ENCODE measurements at places on chromosomes 16 and 17. TPM values are rescaled to one million over a fixed set of nuclear protein-coding genes. Genes with fewer than 3 reads are reported as not detected.

Gene XAF1
- not detected for total RNA-seq

Gene RNFT1
- 14.0 TPM for total RNA-seq

DNA sequence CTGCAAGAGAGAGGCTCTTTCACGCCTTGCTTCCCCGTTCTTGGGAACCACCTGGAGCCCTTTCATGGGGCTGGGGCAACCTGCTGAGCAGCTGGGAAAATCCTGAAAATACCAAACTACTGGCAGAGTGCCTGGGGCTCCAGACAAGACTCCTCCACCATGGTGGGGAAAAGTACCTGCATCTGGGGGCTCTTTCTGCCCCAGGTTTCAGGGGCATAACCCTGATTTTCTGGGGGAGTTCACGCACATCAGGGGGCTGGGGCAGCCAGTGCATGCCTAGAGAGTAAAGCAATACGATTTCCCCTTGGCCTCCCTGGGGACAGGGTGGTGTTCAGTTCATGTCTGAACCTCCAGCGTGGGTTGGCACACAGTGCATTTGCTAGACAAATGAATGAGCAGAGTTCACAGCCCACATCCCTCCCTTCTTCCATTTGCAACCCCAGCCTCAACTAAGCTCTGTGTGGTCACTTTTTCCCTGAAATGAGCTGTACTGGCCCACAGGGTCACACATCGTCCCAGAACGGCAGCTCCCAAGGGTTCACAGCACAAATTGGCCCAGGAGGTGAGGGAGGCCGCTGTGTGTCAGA lies 5.2 kb upstream of the CDC42EP4 start:
- DNase-seq, result no peak

Gene ASPA
- not detected for total RNA-seq

DNA sequence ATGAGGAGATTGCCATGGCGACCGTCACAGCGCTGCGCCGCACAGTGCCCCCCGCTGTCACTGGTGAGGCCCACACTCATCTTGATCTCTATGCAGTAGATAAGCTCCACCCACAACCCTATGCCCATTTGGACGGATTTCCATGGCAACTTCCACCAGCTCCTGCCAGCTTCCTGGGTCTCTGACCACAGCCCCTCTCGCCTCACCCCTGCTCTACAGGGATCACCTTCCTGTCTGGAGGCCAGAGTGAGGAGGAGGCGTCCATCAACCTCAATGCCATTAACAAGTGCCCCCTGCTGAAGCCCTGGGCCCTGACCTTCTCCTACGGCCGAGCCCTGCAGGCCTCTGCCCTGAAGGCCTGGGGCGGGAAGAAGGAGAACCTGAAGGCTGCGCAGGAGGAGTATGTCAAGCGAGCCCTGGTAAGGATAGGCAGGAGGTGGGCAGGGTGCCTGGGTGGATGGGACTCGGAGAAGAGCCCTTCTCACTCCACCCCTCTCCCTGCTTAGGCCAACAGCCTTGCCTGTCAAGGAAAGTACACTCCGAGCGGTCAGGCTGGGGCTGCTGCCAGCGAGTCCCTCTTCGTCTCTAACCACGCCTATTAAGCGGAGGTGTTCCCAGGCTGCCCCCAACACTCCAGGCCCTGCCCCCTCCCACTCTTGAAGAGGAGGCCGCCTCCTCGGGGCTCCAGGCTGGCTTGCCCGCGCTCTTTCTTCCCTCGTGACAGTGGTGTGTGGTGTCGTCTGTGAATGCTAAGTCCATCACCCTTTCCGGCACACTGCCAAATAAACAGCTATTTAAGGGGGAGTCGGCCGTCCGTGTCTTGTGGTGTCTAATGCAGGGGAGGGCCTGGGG lies 4.3 kb downstream of the ALDOA start:
- peak; percentile 56 for DNase-seq

DNA sequence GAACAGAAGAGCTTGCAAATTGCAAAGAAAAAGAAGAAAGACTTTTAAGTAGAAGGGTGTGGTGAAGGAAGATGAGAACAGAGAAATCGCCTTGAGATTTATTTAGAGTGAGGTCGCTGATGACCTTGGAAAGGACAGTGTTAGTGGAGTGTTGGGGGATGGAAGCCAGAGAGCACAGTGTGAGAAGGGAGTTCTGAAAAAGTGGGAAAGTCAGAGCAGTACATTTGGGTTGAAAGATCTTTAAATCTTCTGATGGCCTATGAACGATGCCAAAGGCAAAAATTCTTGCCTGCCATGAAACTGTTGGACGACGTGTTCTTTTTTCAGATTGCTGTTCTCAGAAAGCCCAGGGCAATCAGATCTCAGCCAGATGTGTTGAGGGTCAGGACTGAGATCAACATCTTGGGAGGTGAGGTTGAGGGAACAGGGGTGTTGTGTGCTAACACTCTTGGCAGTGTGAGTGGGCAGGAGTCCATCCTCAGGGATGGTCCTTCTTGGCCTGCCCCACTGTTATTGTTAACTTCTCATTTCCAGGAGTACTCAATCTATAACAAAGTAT lies 330.1 kb downstream of the MAP2K6 start:
- DNase-seq, result no peak

Gene CA7
- total RNA-seq, result not detected

DNA sequence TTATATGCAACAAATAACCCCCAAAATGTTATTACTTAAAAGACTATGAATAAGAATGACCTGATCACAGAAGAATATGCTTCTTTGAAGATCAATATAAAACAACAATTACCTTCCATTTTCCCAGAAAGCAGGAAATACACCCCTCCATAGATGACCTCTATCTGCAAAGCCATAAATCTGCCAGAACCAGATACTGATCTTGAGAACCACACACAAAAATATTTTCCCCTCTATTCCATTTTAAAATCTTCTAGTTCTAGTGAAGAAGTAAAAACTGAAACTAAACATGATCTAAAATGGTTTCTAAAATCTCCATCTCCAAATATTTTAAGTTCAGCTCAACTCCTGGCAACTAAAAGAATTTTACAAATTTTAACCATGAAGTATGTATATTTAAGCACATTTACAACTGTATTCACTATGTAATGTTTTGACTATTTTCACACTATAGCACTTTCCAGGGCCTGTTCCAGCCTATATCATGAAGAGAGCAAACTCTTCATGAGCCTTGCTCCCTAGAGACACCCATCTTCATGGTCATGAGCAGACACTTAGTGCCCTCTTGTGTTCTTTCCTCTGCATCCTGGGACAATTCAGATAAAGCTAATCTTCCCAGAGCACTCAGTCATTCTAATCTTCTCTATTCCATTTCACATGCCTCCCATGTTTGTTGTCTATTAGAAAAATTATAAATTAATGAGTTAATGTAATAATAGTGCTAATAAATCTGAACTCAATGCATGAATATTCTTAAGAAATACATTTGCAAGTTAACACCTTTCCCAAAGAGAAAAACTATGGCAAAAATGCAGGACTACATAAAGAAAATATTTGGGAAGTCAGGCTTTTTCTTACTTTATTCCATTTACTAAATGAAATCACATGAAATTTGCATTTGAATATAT lies 87.0 kb downstream of the HELZ start:
- peak; percentile 84 for DNase-seq

- peak; percentile 22 for DNase-seq
Observed at GRCh38 chr16:28491230-28491969, 474 bp downstream of the CLN3 start.

Gene CHST6
- total RNA-seq, result 5.0 TPM

DNA sequence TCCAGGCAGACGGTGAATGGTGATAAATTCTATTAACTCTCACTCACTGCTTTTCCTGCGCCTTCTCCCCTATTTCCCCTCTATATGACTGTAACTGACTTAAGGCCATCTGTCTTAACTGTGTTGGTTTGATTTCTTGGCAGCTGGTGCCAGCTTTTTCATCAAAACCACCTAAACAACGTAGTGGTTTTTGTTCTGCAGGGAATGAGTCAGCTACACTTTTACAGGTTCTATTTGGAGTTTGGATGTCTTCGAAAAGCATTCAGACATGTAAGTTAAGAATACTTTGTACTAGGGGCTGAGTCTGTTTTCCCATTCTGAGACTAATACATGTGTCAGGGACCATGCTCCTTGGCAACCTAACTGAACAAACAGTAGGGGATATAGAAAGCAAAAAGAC lies 8.5 kb downstream of the REXO5 start:
- no peak for DNase-seq

Gene GPR179
- 0.04 TPM for total RNA-seq

Gene CCT6B
- total RNA-seq, result 0.60 TPM

DNA sequence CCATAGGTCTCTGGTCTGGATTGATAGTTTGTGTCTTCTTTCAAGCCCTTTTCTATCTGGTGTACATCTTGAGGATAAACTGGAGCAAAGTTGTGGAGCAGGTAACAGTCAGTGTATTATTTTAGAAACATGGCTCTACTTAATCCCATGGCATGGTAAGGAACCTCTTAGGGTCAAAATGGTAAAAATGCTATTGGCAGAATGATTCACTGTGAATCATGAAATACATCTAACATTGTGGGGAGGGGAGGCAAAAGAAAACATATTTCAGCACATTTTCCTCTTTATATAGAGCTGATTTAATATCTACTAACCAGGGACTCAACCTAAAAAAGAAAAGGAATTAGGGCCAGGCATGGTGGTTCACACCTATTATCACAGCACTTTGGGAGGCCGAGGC lies 17.9 kb upstream of the ALDH3A2 start:
- no peak for DNase-seq

Gene CTRB2
- not detected for total RNA-seq

DNA sequence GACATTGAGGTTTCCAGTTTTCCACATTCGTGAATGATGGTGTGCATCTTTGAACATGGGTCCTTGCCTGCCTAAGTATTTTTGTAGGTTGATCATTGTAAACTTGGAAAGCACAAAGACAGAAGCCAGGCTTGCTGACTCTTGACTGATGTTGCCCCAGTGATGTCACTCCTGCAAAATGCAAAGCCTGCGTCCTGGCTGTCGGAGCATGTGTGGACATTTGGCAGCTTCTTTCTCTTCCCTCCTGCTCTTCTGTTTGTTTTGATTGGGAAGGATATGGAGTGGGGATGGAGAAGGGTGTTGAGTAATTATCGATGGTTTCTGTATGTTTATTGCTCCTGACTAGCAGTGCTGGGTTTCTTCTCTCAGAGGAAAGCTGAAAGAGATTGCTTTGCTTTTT lies 3.2 kb downstream of the NDE1 start:
- no peak for DNase-seq

Gene CCL16
- total RNA-seq, result not detected

DNA sequence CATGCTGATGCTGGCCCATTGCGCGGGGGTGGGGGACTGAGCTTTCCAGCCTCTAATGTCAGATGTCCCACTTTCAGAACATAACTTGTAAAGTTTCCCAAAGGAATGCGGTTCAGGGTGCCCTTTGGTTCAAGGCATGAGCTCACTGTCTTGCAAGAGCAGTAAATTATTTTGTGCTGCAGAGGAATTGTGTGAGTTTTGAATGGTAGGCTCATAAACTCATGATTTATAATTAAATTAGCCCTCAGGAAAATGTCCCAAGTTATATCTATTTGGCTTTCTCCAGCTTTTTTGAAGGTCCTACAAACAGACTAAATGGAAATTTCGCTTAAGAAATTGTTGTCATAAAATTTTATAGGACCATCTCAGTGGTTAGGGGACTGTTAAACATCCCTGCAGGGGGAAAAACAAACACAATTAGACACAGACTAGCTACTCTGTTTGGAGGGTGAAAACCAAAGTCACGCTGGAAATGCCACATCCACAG lies 321.8 kb downstream of the HS3ST3B1 start:
- no peak for DNase-seq

DNA sequence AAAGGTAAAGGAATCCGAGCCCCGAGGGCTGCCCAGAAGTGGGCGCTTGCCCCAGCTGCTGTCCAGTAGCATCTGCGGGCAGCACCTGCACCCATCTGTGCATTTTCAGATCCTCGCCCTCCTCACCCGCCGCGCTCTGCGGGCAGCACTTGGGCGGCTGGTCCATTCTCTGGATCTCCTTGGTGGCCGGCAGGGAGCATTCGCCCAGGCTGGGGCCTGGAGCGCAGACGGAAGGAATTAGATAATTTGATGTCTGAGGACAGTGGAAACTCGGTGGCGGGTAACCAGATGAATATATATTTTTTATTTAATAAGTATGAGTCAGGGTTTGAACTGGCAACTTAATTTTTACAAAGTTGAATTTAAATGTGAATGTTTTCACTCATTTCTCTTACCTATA lies 88.5 kb downstream of the NPIPB11 start:
- DNase-seq, result peak; percentile 8

Gene RPL19
- total RNA-seq, result 950 TPM

- DNase-seq, result no peak
Observed at GRCh38 chr17:21455761-21456160, 79.6 kb downstream of the KCNJ12 start.

DNA sequence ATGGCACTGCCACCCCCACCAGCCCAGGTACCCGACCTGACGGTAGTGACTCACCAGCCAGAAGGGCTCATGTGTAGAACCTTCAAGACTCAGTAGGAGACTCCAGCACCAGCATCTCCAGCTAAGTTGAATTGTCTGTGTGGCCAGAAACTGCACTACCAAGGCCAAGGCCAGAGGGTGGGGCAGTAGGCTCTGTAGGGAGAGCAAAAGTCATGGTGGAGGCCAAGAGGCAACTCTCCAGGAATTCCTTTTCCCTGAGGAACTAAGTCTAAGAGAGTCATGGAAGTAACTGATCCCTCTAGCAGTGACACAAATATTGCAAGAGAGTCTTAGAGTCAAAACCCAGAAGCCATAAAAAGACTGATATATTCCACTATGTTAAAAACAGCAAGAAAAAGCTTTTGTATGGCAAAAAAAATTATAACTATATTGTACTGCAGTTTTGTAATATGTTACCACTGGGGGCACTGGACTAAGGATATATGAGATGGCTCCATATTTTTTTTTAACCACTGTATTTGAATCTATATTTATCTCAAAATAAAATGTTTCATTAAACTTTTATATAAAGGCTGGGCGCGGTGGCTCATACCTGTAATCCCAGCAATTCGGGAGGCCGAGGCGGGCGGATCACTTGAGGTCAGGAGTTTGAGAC lies 30.2 kb upstream of the GUCY2D start:
- DNase-seq, result no peak

- peak; percentile 61 for DNase-seq
Observed at GRCh38 chr16:3180445-3180878, 7.5 kb upstream of the OR1F1 start.

DNA sequence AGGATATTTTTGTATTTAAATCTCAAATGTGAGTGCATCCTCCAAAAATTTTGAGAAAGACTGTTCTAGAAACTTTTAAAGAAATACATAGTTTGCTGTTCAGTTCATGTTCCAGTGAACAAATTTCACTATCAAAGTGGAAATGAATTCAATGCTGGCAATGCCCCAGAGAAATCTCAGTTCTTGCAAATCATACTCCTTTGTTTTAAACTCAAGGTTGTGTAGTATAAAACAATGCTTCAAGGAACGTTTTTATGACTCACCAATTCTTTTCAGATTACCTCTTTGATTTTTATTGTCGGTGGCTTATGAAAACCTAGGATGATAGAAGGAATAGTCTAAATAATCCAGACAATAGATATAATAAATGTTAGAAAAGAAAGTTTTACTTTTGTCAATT lies 17.6 kb downstream of the LPCAT2 start:
- no peak for DNase-seq

DNA sequence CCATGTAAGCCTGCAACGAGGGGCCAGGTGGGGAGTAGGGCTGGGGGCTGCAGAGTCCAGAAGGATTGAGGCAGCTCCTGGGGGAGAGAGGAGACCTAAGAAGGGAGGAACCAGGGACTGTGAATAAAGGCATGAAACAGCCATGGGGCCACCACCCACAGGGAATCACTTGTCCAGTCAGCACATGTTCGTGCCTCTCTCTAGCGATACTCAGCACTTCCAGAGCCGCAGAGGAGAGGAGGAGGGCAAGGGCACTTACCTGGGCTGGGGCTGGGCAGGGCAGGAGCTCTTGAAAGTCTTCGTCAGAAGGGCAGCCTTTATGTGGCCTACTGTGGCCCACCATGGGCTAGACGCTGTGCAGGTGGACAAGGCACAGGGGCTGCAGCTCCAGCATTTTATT lies 24.2 kb downstream of the CACNA1G start:
- no peak for DNase-seq
